ENCODE measurements at places on chromosomes 7 and 10.

DNA sequence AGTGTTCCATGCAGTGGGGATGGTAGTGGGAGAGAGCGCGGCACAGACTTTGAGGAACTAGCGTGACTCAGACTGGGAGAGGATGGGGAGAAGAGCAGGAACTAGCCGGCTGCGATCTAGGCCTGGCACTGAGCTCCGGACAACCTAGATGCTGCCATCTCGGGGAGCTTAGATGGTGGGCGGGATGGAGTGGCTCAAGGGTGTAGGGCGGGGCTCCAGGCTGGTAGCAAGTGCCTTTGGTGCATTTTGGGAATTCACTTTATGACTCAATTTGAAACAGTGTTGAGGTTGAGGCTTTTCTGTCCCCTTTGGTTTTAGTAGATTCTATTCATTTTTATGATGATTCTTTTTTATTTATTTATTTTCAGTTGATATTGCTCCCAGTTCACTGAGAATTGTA lies 185.3 kb upstream of the GPR26 start:
- DNase-seq = no peak

DNA sequence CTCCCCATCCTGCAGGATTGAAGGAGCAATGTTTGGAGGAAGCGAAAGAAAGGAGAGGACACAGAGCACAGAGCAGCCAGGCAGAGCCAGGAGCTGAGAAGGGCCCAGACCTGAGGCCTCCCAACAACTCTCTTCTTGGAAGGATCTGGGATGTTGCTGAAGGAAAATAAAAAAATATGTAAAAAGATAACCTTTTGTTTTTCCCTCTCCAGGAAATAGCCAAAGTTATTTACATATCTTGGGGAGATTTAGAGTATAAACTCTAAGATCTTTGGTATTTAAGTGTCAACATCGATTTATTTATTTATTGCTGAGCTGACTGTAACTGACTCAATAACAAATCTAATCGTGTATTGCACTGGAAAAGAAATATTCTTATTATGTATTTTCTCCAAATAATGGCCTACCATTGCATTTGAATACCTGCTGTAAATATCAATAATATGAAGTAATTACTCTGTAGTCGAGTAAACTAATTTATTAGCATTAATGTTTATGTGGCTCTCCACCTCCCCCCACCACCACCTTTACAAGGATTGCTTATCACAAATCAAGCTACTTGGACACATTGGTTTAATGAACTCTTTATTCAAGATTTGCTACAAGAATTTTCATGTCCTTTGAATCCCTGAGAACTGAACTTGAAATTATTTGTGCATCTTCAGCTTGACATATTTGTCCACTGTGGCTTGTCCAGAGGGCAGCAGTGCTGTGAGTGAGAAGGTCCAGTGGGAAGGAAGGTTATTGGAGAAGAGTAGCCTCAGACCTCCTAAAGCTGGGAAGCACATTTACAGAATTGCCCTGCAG lies 1.8 kb upstream of the HOXA11 start:
- no peak for DNase-seq

DNA sequence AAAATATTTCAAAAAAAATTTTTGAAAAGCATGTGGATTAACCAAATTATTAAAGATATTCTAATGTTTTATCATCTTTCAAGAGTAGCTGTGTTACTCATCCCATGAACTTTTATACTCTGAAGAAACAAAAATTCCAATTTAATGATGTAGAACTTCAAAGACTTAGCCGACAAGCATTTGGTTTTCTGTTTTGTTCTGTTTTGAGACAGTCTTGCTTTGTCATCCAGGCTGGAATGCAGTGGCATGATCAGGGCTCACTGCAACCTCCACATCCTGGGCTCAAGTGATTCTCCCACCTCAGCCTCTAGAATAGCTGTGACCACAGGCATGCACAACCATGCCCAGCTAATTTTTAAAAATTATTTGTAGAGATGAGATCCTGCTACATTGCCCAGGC lies 17.8 kb upstream of the LCOR start:
- DNase-seq = no peak

DNA sequence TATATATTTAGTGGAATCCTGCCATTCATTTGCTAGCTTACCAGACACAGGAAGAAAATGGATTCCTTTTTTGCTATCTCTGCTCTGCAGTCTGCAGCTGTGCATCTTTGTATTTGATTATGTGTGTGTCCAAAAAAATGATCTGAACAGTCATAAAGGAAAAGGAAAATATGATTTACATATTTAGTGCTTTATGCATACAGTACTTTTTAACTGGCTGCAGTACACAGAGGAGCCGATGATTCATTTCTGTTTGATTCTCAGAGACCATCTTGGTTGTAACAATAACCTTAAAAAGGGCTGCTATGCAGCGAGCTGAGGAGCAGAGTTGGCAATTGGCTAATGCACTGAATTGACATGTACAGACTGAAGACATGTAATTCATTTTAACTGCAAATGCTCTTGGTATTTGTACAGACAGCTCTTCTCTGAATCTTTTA lies 151.3 kb upstream of the FZD1 start:
- DNase-seq = no peak

Data from progenitor cell of endocrine pancreas (in vitro differentiated cells).